ENCODE measurements at places on chromosomes 6 and 20.

DNA sequence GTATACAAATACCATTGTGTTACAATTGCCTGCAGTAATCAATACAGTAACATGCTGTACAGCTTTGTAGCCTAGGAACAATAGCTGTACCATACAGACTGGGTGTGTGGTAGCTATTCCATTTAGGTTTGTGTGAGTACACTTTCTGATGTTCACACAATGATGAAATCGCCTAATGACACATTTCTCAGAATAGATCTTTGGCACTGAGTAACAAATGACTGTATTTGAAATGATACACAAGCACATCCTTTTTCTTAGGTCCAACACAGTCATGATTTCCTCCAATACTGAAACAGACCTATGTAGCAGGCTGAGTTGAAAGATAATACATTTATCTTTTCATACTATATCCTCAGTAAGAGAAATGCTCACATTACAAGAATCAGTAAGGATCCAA, 13.9 kb downstream of the KHDRBS2 start:
- no peak for DNase-seq

- DNase-seq: no peak
Measured at GRCh38 chr6:41704028-41704427, 31.4 kb downstream of the TFEB start.

DNA sequence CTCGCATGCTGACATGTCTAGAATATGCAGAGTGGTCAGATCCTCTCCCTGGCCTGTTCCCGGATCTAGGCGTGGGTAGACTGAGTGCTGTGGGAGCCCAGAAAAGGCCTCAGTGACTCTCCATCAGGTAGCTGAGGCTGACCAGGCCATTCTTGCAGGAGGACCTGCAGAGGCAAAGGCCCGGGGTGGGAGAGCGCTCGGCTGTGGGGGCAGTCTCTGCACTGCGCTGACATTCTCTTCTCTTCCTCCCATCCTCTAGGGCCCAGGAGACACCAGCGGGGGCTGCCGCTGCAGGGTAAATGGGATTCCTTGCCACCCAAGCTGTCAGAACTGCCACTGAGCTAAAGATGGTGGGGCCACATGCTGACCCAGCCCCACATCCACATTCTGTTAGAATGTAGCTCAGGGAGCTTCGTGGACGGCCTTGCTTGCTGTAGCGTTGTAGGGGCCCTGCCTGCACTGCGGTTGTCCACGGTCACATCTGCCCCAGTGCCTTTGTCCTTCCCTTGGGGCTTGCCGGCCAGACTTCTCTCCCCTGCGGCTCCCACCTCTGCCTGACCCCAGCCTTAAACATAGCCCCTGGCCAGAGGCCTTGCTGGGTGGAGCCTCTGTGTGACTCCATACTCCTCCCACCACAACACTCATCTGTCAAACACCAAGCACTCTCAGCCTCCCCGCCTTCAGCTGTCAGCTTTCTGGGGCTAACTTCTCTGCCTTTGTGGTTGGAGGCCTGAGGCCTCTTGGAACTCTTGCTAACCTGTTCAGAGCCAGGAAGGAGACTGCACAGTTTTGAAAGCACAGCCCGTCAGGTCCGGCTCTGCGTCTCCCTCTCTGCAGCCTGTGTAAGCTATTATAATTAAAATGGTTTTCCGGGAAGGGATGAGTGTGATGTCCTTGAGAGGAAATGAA, 22.2 kb downstream of the RBCK1 start:
- no peak for DNase-seq

DNA sequence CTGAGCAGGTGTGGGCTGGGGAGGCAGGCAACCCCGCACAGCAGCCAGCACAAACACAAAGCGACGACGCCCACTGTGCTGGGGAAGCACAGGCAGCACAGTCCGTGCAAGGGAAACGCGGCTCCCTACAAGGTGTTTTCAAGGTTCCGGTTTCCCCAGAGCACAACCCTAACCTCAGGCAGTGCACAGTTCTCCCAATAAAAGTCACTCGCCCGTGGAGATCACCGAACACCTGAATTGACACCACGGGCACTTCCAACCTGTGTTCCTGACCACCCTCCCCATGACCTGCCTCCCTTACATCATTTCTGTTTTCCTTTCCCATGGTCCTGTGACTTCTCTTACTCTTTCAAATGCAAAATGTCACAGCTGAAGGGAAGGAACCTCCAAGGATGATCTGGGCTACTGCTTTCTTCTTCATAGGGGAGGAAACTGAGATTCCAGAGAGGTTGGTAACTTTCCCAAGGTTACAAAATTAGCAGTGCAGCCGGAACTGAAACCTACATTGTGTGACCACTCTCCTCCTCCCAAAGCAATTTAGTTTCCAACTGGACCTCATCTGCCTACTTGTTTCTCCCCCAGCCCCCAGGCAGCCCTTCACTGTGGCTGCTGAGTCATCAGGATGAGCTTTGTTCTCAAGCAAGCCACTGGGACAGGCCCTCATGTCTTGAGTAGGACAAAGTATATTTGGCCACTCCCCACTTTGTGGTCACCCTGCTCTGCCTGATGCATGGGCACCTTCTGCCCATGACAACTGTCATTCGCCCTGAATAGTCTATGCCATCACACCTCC, 125.3 kb downstream of the ATXN1 start:
- DNase-seq: no peak

DNA sequence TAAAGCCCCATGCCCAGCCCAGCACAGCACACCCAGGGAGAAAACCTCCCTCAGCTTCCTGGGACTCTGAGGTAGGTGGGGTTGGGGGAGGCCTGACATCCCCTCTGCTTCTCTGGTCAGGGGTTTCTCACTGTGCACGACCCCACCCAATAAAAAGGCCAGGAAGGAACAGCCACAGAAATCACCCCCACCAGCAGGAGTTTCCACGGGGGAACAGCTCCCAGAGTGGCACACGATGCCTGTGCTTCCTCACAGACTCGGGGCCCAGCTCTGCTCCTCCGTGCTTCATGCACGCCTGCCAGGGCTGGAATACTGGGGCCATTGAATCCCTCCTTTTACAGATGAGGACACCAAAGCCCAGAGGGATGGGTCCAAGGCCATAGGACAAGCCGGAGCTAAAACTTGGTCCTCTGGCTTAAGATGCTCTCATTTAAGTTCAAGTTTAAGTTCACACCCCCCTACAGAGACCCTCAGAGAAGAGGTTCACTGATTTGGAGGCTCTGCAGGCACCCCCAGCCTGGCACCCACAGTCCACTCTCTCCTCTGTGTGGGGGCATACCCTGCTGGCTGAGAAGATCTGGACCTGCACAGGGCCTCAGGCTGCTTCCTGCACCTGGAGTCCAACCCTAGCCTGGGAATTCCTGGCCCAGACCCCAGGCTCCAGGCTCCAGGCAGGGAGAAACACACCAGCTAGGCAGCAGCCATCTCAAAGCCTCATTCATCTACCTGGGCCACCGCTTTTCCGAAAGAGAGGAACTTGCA, 14.3 kb downstream of the ACSS1 start:
- DNase-seq: no peak

DNA sequence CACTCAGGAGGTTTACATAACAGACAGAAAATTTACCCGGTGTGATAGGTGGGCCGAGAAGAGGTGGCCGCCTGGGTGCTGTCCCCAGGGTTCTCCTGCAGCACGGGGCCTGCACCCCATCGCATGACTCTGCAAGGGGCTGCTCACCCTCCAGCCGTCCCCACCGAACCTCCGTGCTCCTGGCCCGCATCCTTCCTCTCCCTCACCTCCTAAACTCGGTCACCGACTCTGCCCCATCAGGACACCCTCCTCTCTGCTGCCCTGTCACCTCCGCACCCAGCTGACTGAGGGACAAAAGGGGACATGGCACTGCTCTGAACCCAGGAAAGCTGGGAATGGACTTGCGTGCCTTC, 147.6 kb downstream of the SYNDIG1 start:
- DNase-seq: no peak

DNA sequence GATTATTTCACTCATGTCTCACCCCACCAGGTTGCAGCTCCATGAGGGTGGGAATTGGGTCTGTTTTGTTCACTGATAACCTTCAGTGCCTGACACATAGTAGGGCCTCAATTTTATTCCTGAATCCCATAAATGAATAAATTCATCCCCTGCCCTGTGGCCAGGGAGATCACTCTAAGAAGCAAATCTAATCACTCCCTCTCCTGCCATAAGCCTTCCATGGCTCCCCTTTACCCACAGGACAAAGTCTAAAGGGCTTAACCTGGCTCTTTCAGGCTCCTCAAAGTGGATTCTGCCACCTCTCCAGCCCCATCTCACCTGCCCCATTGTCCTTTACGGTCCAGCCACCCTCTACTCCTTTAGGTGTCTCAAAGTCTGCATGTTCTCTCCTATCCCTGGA, 141.8 kb upstream of the PTPN1 start:
- DNase-seq: no peak

- no peak for DNase-seq
Measured at GRCh38 chr20:53104884-53105283, 132.7 kb downstream of the TSHZ2 start.

Data from smooth muscle cell of the brain vasculature (primary cell).